ENCODE measurements at places on chromosomes 7 and 10. TPM values are rescaled to one million over a fixed set of nuclear protein-coding genes. Genes with fewer than 3 reads are reported as not detected.

GIMAP1 gene
- 5.8 TPM for total RNA-seq

LRCH4 gene
- 29.2 TPM for total RNA-seq

NPFFR1 gene
- not detected for total RNA-seq

PFKP gene
- total RNA-seq, result 200 TPM

CALML3 gene
- not detected for total RNA-seq

CAMK1D gene
- total RNA-seq, result 12.6 TPM

RHOBTB1 gene
- 12.1 TPM for total RNA-seq

ATP6V1F gene
- 122 TPM for total RNA-seq

PARG gene
- total RNA-seq, result 26.7 TPM

PTN gene
- 12.7 TPM for total RNA-seq

OR2A12 gene
- total RNA-seq, result not detected

CFAP70 gene
- 1.7 TPM for total RNA-seq

DNA sequence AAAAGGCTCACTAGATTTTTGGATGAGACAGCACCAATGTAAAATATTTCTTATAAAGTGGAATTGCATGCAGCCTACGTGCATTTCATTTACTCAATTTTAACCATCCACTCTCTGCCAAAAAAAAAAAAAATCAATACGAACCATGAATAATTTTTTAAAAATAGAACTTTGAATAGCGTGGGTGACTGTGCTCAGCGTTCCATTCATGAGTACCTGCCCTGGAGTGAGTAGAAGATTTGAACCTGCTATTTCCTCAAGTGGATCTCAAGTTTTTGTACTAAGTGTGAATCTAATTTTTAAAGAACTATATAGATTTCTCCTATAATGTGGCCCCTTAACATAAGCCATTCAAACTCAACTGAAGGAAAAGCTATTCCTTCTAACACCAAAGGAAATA, 105.3 kb downstream of the ARHGAP12 start:
- DNase-seq, result no peak

- no peak for DNase-seq
These were observed 58.5 kb downstream of the TNS3 start for GRCh38 chr7:47523401-47523800.

DNA sequence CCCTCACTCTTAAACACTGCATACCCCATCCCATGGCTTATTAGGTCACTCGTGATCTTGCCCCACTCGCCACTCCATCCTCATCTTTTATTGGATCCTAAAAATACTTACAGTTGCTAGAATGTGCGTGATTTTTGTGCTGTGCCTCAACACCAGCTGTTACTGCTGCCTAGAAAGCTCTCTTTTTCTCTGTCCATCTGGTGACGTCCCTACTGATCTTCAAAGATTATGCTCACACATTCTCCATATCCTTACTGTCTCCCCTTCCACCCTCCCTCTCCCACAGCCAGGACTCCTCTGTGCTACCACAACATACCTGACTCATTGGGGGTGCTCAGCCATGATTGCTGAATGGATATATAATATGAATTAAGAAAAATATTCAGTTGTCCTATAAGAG, 42.0 kb downstream of the CDK6 start:
- DNase-seq, result no peak

DNA sequence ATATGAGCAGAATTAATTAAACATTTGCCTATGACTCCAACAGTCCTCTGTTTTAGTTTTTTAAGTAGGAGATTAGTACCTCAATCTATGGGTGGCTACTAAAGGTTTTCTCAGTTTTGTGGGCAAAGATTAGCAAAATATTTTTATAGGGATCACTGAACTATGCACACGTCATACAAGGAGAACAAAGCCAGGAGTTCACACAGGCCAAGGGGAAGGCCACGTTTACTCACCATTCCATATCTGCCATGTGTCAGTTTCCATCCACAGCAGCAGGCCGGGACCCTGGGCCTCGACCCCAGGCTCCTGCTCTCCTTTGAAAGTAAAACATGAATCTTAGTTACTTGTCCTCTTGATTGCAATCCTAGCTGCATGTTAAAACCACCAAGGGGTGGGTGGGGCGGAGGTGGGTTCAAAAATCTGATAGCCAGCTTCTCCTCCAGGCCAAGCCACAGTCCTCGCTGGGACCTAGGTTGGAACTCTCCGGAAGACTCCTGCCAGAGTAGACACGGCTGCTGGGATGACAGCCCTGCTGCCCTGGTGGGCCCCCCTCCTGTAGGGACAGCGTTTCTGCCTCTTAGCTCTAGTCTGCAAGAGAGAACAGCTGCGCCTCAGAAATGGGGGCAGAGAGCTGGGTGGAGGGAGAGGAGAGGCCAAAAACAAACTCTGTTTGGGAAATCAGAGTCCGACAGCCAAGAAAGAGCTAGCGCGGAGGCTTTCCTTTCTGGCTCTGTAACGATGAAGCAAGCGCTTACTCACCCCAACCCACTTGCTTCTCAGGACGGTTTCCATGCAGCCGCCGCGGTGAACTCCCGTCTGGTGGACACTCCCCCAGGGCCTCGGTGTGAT, 35.6 kb downstream of the PITRM1 start:
- peak; percentile 60 for DNase-seq

- DNase-seq, result no peak
These were observed 89.2 kb upstream of the FGL2 start for GRCh38 chr7:77288676-77289320.

- peak; percentile 67 for DNase-seq
These were observed 64.8 kb upstream of the DNAJB6 start for GRCh38 chr7:157271991-157272324.

- no peak for DNase-seq
These were observed 261.4 kb downstream of the BAMBI start for GRCh38 chr10:28938745-28939144.

DNA sequence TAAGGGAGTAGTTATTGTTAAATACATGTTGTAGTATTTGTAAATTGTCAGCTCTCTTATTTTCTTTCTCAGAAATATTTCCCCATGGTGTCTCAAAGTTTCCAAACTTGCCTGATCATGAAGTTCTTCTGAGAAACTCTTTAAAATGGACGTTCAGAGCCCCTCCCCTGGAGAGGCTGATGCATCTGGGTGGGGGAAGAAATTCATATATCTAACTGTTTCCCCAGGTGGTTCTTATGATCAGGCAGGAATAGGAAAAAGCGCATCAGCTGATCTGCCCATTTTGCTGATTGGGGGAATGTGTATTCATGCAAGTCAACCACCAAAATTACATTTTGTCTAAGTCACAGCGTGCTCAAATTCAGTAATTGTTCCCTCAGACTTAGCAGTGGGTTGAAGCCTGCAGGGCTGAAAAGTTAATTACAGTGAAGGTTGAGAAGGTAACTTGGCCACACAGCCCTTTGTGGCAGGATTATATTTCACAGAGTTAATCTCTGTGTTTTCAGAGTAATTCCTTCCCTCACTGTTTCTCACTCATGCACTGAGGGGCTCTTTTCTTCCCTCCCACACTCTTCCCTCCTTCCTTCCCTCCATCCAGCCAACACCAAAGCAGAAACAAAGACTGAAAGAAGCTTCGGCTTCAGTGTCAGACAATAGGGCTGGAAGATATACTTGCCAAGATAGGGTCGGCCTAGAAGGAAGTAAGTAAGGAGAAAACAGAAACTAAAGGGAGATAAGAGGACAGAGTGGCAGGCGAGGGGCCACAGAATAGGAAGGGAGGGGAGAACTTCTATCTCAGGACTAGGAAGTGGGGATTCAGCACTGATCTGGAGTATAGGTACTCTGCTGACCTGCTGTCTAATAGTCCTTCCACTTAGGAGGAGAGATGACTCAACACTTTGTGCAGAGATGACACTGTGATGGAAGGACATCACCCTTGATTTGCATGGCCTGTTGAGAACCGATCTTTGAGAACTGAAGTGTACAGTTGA, 50.5 kb upstream of the STARD3NL start:
- no peak for DNase-seq

GRCh38 chr10:61895898-61896600, 5.5 kb upstream of the ARID5B start:
- no peak for DNase-seq

DNA sequence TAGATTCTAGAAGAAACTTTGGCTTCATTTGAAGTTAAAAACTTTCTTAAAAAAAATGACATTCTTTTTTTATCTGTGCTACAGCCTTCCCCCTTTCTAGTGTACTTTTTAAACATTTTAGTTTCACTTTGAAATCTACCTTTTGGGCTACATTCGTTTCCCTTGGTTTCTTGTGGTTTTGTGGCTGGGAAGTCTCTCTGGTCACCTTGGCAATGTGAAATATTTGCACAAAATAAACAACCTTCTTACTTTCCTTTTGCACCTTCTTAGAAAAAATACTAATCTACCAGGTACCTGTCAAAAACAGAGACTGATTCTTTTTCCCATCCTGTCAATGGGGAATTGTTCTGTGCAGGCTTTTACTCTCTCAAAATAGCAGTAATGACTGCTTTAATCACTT, 350.2 kb downstream of the GATA3 start:
- no peak for DNase-seq

GRCh38 chr7:139351027-139351426, 8.7 kb upstream of the LUC7L2 start:
- DNase-seq, result no peak

- DNase-seq, result no peak
These were observed 187.0 kb downstream of the PPP1R17 start for GRCh38 chr7:31873816-31874597.

GRCh38 chr10:5582736-5583135, 58.0 kb downstream of the CALML3 start:
- DNase-seq, result no peak

DNA sequence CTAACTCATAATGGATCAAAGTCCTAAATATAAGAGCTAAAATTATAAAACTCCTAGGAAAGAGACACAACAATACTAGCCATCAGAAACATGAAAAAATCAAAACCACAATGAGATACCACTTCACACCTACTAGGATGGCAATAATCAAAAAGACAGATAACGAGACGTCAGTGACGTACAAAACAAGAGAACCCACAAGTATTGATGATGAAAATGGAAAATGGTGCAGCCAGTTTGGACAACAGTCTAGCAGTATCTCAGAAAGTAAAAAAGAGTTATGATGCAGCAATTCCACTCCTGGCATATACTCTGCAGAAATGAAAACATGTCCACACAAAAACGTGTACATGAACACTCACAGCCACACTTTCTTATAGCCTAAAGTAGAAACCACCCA, 173.5 kb downstream of the SRPK2 start:
- no peak for DNase-seq

DNA sequence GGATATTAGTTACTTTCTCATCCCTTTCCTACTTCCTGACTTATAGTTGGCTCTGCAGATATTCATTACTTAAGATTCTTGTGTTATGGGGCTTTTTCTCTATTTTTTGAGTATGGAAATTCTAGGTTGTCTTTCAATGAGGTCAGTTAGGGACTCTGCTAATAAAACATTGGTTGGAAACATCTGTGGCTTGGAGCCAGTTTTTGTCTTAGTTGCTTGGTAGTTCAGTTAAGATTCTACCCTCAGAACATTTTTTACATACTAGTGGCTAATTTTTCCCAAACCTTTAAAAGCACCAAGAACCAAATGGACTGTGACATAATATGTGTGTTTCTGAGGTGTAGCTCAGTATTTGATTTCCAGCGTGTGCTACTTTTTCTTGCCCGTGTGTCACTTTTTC, 305.6 kb upstream of the FZD1 start:
- no peak for DNase-seq

GRCh38 chr7:100891568-100892247, 2.2 kb upstream of the UFSP1 start:
- DNase-seq, result no peak

GRCh38 chr7:116356333-116356965, 143.1 kb upstream of the CAV2 start:
- no peak for DNase-seq

DNA sequence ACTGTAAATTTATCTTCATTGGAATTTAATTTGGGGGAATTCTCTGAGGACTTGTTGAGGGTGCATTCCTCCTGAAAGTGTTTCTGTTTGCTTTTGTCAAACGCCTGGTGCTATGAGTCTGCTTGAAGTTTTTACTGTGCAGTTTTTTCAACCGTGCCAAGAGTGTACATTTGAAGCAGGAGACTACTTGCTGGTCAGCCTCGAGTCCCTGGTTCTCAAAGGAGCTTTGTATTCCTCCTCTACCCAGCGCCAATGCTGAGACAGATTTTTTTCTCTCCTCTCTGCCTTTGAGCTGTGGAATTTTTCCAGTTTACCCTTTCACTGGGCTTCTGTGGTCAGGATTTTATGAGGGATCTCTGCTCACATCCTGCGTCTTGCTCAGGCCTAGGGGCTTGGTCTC, 62.1 kb downstream of the NPY start:
- DNase-seq, result no peak

GRCh38 chr10:6222755-6223154, 20.0 kb downstream of the PFKFB3 start:
- DNase-seq, result no peak

DNA sequence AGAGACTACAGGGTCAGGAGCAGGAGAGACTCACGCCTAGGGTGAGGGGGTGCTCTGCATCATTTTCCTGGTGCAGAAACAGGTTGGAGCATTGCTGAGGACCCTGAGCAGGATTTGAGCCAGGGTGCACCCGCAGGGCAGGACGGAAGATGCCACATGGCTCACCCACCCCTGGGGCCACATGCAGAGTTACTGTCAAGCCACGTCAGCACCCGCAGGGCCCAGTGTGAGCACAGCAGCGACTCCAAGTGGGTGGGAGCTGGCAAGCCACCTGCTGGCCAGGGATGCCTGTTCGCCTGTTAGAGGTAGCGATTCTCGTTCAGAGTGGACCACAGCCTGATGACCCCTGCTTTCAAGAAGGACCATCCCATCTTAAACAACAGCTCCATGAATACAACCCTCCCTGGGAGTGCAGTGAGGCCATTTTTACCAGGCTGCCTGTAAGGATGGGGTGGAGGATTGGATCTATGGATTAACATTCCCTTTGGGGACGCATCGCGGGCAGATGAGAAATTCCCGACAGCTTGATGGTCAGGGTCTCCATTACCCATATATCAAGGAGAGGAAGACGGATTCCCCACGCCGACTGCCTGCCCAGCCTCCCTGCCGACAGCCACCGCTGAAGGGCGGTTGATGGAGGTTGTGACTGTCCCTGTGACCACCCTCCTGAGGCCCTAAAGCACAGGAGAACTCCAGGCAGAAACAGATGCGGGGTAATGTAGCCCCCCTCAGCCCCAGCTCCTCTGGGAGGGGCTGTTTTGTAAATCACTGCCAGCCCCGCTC, 101.1 kb upstream of the RET start:
- DNase-seq, result peak; percentile 37

- no peak for DNase-seq
These were observed 447.8 kb upstream of the C7orf33 start for GRCh38 chr7:148142660-148143248.

DNA sequence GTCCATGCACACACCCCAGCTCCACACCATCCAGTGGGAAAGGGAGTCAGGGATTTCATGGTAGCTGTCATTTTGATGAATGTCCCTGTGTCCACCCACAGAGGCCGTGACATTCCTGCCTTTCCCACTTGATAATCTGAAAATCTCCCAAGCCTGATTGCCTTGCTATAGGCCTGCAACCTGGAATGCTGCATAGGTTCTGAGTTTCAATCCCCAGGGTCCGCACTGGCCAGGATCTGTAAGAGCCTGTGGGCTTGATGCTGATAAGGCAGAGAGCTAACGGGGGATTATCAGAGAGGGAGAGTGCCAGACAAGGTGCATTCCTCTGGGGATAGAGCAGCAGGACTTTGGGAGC, 57.5 kb downstream of the RBM20 start:
- no peak for DNase-seq

GRCh38 chr7:50659329-50659965, 94.2 kb upstream of the DDC start:
- DNase-seq, result no peak
